ENCODE measurements at places on chromosomes 1 and 21.

GRCh38 chr1:242569867-242570266, 45.4 kb upstream of the PLD5 start:
- no peak for DNase-seq

DNA sequence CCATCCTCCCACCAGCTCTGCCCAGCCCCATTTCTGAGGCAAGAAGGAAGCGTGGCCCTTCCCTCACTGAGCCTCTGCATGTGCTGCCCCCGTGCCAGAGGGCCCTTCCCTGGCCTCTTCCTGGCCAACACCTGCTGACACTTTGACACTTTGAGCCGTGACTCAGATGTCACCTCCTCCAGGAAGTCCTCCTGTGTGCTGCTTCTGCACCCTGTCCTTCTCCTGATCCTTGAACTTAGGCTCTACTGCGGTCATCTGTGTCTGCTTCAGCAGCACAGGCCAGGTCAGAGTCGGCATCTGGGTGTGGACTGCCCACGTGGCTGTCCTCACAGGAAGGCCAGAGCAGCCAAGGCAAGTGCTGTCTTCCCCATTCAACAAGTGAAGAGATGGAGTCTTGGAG, 19.6 kb upstream of the EPHA8 start:
- DNase-seq = no peak

- no peak for DNase-seq
Observed at GRCh38 chr1:31559715-31560114, 16.6 kb upstream of the TINAGL1 start.

GRCh38 chr1:18941221-18942141, 15.0 kb downstream of the IFFO2 start:
- no peak for DNase-seq

GRCh38 chr1:112429749-112430148, 33.7 kb downstream of the CTTNBP2NL start:
- DNase-seq = no peak

DNA sequence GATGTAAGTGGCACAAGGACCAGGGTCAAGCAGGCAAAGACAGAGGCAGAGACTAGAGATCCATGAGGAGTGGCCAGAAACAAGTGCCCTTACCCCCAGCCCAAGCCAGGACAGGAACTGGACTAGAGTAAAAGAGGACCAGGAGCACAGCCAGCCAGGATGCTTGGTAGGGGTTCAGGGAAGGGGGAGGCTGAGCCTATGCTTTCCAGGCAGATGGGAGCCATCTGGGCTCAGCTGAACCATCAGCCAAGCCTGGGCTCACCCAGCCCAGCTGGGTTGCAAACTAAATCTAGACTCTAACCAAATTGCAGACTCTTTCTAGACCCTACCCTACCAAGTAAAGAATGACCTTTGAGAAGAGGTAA, 15.2 kb downstream of the PDZK1IP1 start:
- DNase-seq = no peak

DNA sequence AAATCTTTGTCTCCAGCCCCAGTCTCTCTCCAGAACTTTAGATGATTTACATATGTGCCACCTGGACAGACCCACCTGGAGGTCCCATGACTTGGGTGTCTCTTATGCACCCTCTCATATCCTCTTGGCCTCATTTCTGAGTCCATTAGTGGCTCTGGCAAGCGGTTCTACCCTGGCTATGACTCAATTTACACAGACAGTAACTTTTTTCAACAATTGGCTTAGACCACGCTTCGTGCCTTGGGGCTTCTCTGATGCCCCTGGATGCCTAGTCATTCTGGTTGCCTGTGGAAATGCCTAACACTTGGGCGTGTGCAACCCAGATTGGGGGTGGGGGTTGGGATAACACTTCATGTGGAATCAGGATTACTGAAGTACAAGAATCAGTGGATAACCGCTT, 57.1 kb upstream of the GADD45A start:
- no peak for DNase-seq

DNA sequence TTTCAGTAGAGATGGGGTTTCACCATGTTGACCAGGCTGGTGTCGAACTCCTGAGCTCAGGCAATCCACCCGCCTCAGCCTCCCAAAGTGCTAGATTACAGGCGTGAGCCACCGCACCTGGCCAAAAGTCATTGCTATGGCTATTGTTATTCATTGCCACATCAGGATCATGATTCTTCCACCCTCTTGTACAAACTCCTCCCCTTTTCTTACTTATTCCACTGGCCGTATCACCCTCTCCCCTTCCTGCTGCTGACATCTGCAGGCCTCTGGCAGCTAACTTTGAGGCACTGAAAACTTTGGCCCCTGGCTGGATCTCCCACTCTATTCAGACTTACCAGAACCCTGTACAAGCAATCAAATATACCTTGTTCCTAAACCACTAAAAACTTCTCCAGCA, 10.9 kb downstream of the TMEM53 start:
- DNase-seq = no peak

GRCh38 chr21:45923146-45923545, 58.4 kb upstream of the COL6A1 start:
- no peak for DNase-seq

GRCh38 chr1:103266036-103266435, 157.7 kb upstream of the COL11A1 start:
- no peak for DNase-seq

DNA sequence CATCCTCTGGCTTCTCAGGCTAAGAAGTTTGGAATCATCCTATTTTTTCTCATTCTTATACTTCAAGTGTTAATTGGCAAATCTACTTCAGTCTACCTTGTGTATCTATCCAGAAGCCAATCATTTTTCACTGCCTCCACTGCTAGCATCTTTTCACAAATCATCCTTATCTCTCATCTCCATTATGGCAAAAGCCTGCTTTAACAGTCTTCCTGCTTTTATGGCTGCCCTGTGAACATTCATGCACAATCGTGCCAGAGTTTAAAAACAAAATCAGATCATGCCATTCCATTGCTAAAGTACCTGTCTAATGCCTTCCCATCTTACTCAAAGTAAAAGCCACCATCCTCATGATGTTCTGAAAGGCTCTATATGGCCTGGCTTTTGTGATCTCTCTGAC, 19.2 kb upstream of the CYP2J2 start:
- no peak for DNase-seq

DNA sequence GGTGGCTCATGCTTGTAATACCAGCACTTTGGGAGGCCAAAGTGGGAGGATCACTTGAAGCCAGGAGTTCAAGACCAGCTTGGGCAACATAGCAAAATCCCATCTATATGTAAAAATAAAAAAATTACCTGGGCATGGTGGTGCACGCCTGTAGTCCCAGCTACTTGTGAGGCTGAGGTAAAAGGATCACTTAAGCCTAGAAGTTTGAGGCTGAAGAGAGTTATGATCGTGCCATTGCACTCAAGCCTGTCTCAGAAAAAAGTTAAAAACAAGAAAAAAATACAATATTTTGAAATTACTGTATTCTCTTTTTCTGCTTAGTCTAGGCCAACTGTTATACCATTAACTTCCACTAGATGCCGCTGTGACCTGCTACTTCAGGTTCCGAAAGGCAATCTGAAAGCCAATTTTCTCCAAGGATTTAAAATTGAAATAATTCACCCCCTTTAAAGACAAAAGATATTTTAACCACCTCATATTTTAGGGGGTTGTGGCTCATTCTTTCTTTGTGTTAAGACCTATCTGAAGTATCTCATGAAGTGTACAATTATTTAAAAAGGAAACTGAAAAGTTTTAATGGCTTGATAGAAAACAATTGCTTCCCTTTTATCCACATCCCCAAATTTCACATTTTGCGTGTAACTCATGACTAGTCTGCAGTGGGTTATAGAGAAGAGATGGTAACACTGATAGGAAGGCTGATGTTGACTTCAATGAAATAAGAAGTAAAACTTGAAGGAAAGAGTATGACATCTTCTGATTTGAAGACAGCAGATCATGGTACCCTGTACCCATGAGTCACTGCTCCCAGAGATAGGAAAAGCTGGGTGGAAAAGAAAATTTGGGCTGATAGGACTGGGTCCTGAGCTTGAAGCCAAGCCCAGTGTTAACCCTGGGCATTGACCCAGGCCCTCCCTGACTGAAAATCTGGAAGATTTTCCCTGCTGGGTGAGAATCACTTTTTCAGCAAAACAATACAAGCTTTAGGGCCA, 24.4 kb upstream of the CLDN14 start:
- DNase-seq = peak; percentile 15

GRCh38 chr21:38500073-38500472, 1.8 kb upstream of the ERG start:
- no peak for DNase-seq

GRCh38 chr1:246971090-246971721, 36.7 kb downstream of the ZNF695 start:
- peak; percentile 3 for DNase-seq

DNA sequence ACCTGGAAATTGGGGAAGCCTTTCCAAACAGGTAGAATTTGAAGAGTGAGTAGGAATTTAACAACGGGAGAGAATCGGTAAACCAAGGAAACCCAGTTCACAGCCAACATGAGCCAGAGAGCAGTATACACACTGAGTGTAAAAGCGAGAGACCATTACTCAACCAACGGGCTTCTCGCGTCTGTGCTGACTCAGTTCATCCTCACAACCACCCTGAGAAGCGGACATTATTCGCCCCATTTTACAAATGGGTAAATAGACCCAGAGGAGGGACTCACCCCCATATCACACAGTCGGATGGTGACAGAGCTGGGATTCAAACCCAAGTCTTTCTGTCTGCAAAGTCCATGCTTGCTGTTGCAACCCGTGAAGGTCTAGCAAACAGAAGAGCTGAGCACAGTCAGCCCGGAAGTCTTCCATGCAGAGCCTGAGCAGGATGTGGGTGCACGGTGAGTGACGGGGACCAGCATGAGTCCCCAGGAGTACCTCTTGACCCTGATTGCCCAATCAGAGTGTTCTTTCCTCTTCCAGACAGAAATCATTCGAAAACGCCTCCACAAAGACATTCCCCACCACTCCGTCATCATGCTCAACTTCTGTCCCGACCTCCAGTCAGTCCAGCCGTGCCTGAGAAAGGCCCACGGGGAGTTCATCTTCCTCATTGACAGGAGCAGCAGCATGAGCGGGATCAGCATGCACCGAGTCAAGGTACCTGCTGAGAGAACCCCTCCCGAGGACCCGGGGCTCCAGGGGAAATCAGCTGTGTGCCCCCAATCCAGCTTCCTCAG, 32.3 kb downstream of the VWA5B1 start:
- no peak for DNase-seq

DNA sequence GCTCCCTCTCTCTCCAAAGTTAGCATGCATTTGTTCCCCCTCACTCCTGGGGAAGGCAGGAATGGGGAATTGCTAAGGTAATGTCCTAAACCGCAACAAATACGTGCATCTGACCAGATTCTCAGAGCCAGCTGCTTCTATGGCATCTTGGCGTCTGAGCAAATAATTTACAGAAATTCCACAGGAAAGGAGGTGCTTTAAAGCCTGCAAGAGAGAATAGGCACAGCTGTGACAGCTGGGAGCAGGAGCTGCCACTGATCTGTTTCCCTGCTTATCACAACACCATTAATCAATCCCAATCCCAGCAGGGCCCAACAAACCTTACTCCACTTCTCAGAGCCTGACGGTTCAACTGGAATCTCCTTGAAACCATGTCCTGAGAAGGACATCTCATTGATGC, 83.5 kb upstream of the ZNF281 start:
- DNase-seq = no peak

DNA sequence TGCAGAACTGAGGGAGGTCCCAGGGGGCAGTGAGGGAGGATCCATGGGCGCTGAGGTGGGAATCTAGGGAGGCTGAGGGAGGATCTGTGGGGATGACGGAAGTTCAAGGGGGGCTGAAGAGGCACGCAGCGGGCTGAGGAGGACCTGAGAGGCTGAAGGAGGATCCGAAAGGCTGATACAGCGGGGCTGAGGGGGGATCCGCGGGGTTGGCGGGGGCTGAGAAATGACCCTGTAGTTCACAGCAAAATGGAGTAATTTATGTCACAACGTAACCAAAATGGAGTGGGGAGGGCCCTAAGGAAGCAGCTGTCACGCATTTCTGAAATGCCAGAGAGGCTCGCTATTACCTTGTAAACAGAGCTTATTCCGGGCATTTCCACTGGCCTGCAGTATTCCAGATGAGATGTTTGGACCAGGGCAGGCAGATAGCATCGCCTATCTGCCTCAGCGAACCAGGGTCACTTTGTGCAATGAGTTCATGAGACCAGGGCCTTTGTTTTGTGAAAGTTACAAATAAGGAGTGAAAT, 926 bp upstream of the MRPL55 start:
- DNase-seq = no peak

DNA sequence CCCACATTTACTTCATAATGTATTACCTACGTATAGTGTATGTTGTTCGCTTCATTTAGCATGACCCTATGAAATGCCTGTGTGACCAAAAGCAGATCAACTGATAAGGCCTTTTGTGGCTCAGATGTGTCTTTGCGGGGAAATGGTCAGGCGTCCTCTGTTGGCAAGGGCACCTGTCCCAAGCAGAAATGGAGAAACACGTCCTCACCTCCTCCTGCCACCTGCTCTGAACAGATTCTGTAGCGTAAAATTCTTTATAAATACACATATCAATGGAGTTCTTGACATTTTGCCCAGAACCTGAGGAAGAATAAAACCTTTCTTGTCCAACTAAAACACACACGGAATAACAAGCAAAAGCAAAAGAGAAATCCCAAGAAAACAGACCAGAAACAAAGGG, 417.9 kb downstream of the KIF26B start:
- DNase-seq = no peak

DNA sequence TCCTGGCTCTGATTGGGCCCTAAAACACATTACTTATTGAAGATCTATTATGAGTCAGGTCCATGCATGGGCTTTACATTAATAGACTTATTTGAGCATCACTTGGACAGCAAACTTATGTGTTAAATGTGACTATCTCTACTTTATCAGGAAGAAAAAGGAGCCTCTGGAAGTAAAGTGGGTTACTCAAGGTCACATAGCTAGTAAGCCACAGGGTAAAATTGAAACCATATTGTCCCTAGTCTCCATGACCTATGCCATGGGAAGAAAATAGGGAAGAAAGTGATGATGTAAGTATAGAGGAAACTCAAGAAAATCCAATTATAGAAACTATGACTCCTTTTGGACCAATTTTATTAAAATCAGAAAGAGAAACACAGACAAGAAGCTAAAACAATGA, 555.3 kb downstream of the NUF2 start:
- no peak for DNase-seq

DNA sequence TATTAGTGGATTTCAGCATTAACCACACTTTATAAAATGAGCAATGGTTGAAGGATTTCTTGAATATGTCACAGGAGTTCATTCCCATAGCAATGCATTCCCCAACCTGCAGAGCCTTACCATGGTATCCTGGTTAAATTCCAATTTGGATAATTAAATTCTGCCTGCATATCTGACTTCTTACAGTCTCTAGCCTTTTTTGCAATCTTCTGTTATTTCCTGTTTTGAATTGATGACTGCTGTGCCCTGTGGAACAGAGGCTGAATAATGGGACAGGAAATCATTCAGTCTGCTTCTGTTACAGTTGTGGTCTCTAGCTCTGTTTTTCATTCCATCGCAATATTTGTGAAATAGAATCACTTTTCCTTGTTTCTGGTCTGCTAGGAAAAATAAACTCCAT, 1823.9 kb downstream of the PLA2G4A start:
- DNase-seq = peak; percentile 15
